Right ventricle myocardium inferior (tissue), 1 donor: ENCODE measurements at places on chromosomes 7 and 10. TPM values are rescaled to one million over a fixed set of nuclear protein-coding genes. Genes with fewer than 3 reads are reported as not detected.

DNA sequence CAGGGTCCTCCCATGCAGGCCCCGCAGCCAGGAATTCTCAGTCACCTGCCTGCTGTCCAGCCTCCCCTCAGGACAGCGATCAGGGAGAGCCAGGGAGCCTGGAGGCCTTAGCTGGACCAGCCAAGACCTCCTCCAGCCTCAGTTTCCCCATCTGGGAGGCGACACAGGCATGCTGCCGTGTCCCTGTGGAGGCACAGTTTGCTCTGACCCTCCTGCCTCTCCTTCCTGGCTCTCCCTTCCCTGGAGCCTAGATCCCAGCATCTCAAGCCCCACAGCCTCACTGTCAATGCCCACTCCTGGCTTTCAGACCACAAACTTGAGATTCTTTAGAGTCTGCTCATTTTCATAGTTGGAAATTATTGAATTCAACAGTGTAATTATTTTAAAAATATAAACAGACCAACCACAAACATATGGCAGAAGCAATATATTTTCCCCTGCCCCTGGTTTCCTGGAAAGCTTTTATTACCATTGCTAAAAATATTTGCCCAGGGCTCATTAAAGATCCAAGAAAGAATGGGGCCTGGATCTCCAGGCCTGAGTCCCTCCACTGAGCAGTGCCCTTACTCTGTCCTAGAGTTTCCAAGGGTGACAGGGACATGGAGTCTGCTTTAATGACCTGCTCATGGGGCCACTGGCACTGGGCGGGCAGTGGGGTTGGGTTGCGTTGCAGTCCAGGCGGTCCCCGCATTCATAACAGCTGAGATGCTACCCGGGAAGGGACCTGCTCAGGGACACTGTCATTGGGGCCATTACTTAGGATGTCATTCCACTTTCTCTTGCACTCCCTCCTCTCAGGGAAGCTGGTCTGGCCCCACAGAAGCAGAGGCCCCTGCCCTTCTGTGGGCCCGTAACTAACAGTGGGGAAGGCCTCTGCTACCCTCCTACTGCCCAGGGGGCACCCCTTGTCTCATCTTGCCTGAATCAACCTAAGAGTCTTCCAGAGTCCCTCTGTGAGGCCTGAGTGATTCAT, 81.6 kb upstream of the CHST15 start:
- DNase-seq: peak; percentile 37

GRCh38 chr7:15334536-15335263, 227.1 kb downstream of the AGMO start:
- DNase-seq: no peak

The MEPCE gene
- 24.9 TPM for total RNA-seq

DNA sequence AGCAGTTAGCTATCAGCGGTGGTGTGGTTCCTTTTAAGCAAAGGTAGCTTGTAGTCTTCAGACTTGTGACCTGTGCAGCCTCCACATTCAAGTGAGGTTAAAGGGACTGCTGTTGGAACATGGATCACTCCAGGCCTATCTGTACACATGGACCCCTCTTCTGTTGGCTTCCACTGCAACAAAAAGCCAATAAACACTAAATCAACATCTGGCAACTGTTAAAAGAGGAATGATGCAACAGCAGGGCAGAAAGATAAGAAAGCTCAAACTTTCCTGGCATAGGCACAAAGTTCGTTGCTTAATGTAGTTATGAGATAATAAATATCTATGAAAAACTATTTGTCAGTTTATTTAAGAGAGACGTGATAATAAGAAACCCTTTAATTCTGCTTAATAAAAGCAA, 4.0 kb upstream of the MINPP1 start:
- no peak for DNase-seq

The TMEM72 gene
- total RNA-seq: not detected
